ENCODE measurements at places on chromosomes 3 and 15.
A peak's percentile ranks its signal among the peaks of the same experiment; 100 is the strongest.

DNA sequence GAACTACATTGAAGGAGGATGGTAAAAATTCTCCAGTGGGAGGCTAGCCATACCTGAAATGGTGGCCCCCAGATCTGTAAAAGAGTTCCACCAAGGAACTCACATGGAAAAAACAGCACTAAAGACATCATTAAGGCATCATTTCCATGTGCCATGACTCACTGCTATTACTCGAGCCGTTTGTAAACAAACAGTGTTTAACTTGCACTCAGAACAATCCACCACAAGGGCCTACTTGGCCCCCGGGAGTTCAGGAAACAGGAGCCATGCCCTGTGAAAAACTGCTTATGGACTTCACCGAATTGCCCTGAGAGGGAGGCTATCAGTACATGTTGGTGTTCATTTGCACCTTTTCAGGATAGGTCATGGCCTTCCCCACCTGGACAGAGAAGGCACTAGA is 18.2 kb downstream of the CCR4 start:
- no peak for DNase-seq

DNA sequence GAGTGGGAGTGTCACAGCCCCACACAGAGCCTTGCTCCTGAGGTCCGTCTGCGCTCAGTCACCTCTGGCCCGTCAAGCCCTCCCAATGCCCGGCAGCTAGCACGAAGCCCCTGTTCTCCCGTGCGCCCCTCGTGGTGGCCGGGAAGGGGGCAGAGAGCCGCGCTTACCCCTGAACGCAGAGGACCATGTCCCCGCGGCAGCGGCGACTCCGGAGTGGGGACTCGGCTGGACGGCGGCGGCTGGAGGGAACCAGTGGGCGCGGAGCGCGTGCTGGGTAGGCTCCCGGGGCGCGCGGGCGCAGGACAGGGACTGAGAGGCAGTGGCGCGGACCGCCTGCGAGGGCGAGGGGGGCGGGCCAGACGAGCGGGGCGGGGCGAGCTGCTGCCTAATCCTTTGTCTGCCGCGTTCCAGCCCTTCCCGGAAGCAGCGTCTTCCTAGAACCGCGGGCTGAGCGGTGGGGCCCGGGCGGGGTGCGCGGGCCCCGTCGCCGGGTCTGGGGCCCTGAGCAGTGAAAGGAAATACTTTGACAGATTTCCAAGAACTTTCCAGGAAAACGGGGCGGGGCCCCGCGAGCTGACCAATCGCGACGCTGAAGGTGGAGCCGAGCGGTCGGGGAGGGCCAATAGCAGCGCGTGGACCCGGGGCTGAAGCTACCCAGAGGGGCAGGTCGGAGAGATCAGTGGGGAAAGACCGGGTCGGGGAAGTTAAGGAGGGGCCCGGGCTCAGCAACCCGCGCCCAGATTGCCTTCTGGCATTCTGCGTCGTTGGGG is at the start of gene CISH:
Gene CISH, minus strand, starts transcription at position 311 of the 770 bp plus-strand sequence. Its CDS starts 124 bp downstream, at position 187.
- peak; percentile 79 for DNase-seq

- no peak for DNase-seq
Measured at GRCh38 chr3:185716436-185717108, 108.3 kb downstream of the IGF2BP2 start.

- DNase-seq = no peak
Measured at GRCh38 chr15:71708741-71709140, 101.6 kb upstream of the NR2E3 start.

- DNase-seq = no peak
Measured at GRCh38 chr15:77710206-77710605, 77.5 kb upstream of the LINGO1 start.

DNA sequence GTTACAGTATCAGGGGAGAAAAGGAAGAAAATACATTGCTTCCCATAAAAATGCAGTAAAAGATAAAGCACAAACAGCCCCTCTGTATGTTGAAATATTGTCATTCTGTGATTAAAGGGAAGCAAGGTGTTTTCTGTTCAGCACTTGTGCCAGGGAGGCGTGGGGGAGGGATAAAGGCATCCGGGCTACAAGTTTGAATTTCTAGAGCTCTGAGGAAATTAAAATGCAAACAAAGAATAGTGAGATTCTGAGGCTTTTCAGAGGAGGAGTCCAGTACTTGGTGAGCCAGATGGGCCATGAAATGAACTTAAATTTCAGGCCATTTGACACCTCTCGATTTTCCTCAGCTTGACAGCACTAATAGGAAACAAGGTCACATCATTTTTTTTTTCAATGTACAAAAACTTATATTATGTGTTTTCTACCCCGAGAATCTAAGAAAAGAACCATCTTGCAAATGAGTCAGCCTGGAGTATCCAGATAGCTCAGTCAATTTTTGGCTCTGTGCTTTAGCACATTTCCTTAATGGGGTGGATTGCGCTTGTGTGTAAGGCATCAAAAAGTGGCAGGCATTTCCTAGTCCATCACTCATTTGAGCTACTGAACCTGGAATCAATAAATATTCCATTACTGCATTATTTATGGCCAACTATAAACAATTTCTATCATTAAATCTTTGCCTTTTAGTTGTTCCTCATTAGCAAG is 640.8 kb upstream of the TBL1XR1 start:
- no peak for DNase-seq

- no peak for DNase-seq
Measured at GRCh38 chr3:37189109-37189508, 14.7 kb upstream of the LRRFIP2 start.

GRCh38 chr3:72473156-72473555 is 375.1 kb downstream of the SHQ1 start:
- no peak for DNase-seq

GRCh38 chr3:50163572-50164455 is 8.7 kb downstream of the SEMA3F start:
- no peak for DNase-seq

DNA sequence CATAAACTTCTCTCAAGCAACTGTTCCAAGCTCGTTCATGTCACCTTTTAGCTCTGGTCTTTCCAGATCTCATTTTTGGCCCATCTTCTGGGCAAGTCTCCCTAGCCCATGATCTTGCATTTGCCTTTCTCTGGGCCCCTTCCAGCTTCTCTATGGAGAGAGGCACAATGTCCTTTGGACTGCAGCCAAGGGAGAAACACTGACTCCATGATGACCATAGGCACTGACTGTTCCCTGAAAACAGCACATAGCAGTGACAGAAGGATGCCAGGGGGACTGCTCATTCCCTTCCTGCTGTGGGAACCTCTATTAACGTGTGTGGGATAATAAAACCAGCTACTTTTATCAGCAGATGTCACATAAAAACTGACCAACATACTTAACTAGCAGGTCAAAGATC is 60.3 kb downstream of the STRIT1 start:
- DNase-seq = no peak

- no peak for DNase-seq
Measured at GRCh38 chr15:67824976-67825880, at the start of gene SKOR1. Gene SKOR1, plus strand, starts transcription at chr15:67825509. Its CDS starts 94 bp downstream, at chr15:67825603.

DNA sequence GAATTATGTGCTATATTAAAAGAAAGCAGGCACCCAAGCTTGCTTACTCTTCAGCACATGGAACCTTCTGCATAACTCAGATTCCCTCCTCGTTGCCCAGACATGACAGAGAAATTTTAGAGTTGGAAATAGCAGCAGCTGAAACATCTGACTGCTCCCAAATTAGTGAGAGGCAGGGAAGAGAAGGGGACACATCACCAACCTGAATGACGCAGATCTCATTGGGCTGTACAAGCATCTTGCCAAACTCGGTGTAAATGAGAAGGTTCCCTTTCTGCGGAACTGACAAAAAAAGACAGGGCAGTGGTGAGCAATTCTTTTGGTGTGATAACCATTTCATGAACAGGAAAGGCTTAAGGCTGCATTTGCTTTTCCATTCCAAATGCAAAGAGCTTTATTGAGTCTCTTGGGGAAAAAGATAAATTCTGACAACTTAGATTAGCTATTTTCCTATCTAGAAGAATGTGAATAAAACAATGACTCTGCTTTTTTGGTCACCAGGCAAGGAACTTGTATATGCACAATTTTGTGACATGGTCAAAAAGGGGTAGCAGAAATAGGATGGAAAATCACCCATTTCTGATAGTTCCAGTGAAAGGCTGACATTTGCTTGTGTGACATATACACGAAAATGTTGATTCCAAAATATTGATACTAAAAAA is 35.1 kb downstream of the HGD start:
- no peak for DNase-seq

DNA sequence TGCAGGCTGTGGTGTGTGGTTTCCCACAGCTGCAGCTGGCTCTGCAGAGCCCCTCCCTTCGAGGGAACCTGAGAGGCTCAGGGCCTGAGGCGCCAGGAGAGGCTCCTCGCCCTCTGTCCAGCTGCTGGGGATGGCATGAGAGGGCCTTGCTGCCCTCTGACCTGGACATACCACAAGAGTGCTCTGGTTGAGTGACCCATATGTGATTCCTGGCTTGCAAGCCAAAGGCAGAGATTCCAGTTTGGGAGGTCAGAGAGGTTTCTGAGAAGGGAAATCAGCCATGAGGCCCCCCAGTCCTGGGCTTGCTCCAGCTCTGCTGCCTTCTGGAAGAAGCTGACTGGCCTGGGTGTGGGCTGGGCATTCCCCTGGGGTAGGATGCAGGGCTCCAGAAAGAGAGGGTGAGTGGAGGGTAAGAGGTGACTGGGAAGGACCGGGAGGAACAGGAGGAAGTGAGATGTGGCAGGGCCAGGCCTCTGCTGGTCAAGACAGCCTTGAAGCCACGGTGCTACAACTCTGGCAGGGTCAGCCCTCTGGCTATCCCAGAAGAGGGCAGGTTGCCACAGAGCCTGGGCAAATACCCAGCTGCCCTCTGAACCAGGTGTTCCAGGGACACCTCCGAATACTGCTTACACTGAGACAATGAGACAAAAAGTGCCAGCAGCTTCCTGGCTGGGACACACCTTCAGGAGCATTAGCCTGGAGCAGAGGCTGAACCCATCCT is 16.0 kb upstream of the SRP14 start:
- no peak for DNase-seq

DNA sequence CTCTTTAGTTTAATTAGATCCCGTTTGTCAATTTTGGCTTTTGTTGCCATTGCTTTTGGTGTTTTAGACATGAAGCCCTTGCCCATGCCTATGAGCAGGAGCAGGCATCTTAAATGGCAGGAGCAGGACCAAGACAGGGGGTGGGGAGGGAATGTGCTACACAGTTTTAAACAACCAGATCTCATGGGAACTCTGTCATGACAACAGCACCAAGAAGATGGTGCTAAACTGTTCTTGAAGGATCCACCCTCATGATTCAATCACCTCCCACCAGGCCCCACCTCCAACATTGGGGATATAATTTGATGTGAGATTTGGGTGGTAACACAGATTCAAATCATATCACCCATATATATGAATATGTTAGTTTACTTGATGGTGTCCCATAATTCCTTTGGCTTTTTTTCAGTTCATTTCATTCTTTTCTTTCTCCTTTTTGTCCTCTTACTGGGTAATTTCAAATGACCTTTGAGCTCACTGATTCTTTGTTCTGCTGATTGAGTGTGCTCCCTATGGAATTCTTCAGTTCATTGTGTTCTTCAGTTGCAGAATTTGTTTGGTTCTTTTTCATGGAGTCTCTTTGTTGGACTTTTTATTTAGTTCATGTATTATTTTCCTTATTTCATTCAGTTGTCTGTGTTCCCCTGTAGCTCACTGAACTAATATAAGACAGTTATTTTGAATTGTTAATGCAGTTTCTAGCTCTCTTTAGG is 62.6 kb downstream of the DOCK3 start:
- no peak for DNase-seq

- no peak for DNase-seq
Measured at GRCh38 chr15:22240403-22240802, 160.1 kb downstream of the OR4M2 start.

DNA sequence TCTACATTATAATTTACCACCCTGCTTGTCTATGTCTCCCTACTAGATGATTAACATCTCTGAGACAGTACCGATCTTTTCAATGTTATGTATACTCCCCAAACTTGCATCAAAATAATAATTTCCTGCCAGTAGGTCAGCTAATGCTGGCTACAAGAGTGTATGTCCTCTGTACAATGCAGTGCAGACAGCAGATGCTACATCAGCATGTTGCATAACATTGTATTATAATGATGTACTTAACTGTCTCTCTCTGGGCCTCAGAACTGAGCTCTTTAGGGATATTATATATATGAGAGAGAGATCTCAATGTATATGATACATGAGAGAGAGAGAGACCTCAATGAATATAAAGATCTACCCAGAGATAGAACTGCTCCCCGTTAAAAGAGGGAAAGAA is 456.6 kb downstream of the SHQ1 start:
- DNase-seq = no peak

GRCh38 chr3:85210540-85210939 is 251.8 kb downstream of the CADM2 start:
- no peak for DNase-seq

- no peak for DNase-seq
Measured at GRCh38 chr3:114380233-114380651, 86.4 kb downstream of the TIGIT start.

DNA sequence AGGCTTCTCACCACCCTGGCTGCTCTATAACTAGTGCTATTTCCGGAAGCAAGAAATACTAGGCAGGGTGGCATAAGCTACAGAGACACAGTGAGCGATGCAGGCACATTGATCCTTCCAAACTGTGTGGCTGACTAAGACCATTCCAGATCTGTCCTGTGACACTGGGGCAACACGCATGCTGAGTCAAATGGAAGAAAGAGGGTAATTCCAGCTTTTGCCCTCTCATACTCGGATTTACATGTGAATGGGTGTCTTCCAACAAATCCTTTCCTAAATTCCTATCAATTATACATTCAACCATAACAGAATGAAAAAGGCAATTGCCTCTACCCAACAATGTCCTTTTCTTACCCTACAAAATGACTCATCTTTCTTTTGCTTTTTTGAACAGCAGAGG is 5.1 kb downstream of the FSIP1 start:
- no peak for DNase-seq

GRCh38 chr3:10356461-10356981 is 35.6 kb upstream of the SEC13 start:
- DNase-seq = no peak

DNA sequence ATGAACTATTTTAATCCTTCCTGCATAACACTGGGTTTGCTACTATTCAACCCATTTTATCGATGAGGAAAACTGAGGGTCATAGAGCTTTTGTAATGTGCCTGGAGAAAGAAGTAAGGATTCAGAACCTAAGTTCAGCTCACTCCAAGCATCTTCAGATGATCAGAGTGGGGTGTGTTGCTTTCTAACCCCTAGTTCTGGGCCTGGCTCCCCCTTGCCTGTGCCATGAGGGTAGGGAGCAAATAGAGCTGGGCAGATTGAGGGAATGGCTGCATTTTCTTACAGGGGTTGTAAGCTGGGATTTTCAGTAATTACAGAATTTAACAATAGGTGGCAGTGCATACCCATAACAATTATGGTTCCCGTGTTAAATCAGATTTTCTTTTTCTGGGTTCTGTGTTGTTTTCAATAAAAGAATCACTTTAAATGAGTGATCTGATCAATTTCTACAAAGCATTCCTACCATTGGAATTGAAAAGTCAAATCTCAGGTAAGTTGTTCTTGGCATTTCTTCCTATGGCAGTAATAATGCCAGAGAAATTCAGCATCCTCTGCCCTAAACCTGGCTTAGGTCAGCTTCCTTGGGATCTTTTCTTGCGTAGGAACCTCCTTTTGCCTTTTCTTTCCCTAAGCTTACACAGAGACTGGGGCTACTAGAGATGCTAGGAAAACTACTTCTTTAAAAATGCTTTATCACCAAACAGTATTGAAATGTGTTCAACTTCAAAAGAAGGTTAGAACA is 103.8 kb upstream of the IL12A start:
- DNase-seq = no peak

- DNase-seq = no peak
Measured at GRCh38 chr15:65392368-65392767, 14.6 kb upstream of the IGDCC3 start.

- DNase-seq = no peak
Measured at GRCh38 chr15:33710748-33711147, 257.5 kb upstream of the CHRM5 start.

GRCh38 chr15:83292317-83292716 is 7.9 kb upstream of the BNC1 start:
- no peak for DNase-seq

Data from GM18507 (cell line).